ENCODE measurements at places on chromosomes 7 and 10. TPM values are rescaled to one million over a fixed set of nuclear protein-coding genes. Genes with fewer than 3 reads are reported as not detected.

DNA sequence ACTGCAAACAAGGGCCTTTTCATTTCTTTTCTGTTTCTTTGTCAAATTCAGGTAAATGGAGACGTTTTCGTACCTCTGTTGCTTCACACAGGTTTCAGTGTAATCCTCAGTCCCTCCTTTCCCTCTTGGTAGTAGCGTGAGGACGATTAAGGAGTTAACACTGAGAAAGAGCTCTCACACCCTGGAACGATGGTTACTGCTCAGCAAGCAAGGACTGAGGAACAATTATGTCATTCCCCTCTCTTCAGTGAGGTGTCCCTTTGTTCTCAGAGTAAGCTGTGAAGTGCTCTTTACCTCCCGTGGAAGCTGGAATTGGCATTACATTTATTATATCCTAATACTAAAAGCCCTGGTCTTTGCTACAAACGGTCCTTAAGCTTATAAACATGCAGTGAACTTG, 95.9 kb downstream of the FANK1 start:
- no peaks in the 10 kb centered on the region for H3K27me3 ChIP-seq
- H3K27ac ChIP-seq = no peak overlapping the region
- H3K4me3 ChIP-seq = no peak overlapping the region
- no peaks in the 10 kb centered on the region for H3K36me3 ChIP-seq

PRRT4 gene
- not detected for total RNA-seq

GRCh38 chr10:876438-876837, 55.1 kb downstream of the LARP4B start:
- H3K27ac ChIP-seq = no peak overlapping the region
- H3K4me3 ChIP-seq = no peak overlapping the region
- DNase-seq = no peak
- peaks cover 23% of the 10 kb centered on the region for H3K36me3 ChIP-seq
- no peaks in the 10 kb centered on the region for H3K27me3 ChIP-seq
- no peaks in the 10 kb centered on the region for H3K4me1 ChIP-seq

SHH gene
- total RNA-seq = not detected

CCDC201 gene
- not detected for total RNA-seq

DNA sequence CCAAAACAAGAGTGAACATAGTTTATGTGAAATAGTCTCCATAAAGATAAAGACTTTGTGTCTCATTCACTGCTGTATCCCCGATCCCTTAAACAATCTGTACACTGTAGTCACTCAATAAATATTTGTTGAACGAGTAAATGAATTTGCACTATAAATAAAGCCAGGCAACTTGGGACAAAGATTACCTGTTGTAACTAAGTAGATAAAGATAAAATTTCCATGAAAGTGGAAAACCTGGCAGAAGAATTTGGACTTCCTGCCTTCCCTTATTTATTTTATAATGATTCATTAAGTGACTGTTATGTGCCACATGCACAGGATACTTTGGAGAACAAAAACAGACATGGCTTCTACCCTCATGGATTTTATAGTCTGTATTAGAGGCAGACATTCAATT, 277.7 kb upstream of the KAT6B start:
- peak; percentile 75 for DNase-seq
- H3K4me1 ChIP-seq = peaks cover 7% of the 10 kb centered on the region
- H3K27me3 ChIP-seq = no peaks in the 10 kb centered on the region
- H3K36me3 ChIP-seq = no peaks in the 10 kb centered on the region
- no peak overlapping the region for H3K27ac ChIP-seq

WNT16 gene
- total RNA-seq = 0.29 TPM

GRCh38 chr10:77139252-77140160, 498.1 kb downstream of the KCNMA1 start:
- no peaks in the 10 kb centered on the region for H3K4me1 ChIP-seq
- H3K27me3 ChIP-seq = no peaks in the 10 kb centered on the region
- no peaks in the 10 kb centered on the region for H3K36me3 ChIP-seq
- DNase-seq = no peak
- no peak overlapping the region for H3K4me3 ChIP-seq
- no peak overlapping the region for H3K27ac ChIP-seq

GRCh38 chr7:99143853-99144672, at the start of gene SMURF1:
Gene SMURF1 (minus strand): TSS chr7:99144108. CDS start chr7:99143780, 328 bp downstream.
- H3K36me3 ChIP-seq = no peaks in the 10 kb centered on the region
- no peaks in the 10 kb centered on the region for H3K27me3 ChIP-seq
- peak within 1 kb of the TSS; percentile 60 for H3K27ac ChIP-seq
- DNase-seq = peak; percentile 93

NACAD gene
- 0.72 TPM for total RNA-seq

All from osteoblast (primary cell).